ENCODE measurements at places on chromosomes 1 and 21. TPM values are rescaled to one million over a fixed set of nuclear protein-coding genes. Genes with fewer than 3 reads are reported as not detected.

C1orf141 gene
- polyA plus RNA-seq, result not detected

RCSD1 gene
- 12.8 TPM for polyA plus RNA-seq

C1orf52 gene
- polyA plus RNA-seq, result 45.4 TPM

GJA9 gene
- polyA plus RNA-seq, result 0.35 TPM

KIF1B gene
- polyA plus RNA-seq, result 44.1 TPM

MXRA8 gene
- 166 TPM for polyA plus RNA-seq

PLPPR4 gene
- 1.4 TPM for polyA plus RNA-seq

IL19 gene
- not detected for polyA plus RNA-seq

WNT3A gene
- not detected for polyA plus RNA-seq

CORT gene
- polyA plus RNA-seq, result 2.0 TPM

NID1 gene
- 177 TPM for polyA plus RNA-seq

IFI44 gene
- polyA plus RNA-seq, result 21.6 TPM

CLEC20A gene
- polyA plus RNA-seq, result 0.37 TPM

KDF1 gene
- polyA plus RNA-seq, result 0.20 TPM

DENND2D gene
- 4.0 TPM for polyA plus RNA-seq

CR1L gene
- 2.1 TPM for polyA plus RNA-seq

TRAF5 gene
- 35.2 TPM for polyA plus RNA-seq

PYHIN1 gene
- not detected for polyA plus RNA-seq

LDLRAD2 gene
- polyA plus RNA-seq, result 7.0 TPM

PLA2G2F gene
- 0.93 TPM for polyA plus RNA-seq

GBP7 gene
- not detected for polyA plus RNA-seq

GRCh38 chr1:67616394-67616985 is 68.5 kb upstream of the GADD45A start:
- no peak for DNase-seq

DNA sequence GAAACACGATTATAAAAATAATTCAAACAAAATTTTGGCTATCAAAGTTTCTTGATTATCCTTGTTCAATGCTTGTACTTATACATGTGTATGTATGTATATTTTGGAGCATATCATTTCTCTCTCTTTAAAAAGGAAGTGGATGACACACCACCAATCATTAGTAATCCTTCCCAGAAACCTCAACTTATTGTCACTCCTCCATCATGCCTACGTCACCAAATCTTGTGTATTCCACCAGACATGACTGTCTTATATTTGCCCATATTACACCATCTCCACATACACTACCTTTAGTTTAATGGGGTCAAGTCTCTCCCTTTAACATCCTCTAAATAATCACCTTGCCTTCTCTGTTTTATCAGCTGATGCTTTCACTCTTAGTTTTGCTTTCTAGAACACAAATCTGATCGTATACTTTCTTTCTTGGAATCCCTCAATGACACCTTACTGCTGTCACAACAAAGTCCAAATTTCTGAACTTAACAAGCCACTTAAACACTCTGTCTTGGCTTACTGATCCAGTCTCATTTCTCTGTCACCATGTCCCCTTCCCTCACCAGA is 124.0 kb downstream of the BRINP3 start:
- no peak for DNase-seq

GRCh38 chr1:63807046-63807445 is 33.2 kb downstream of the ROR1 start:
- no peak for DNase-seq

- no peak for DNase-seq
Measured at GRCh38 chr1:16458831-16459230, 18.3 kb downstream of the NECAP2 start.

GRCh38 chr1:35559317-35559944 is 1.8 kb downstream of the NCDN start:
- no peak for DNase-seq

- DNase-seq, result no peak
Measured at GRCh38 chr1:177448036-177448615, 277.4 kb downstream of the BRINP2 start.

DNA sequence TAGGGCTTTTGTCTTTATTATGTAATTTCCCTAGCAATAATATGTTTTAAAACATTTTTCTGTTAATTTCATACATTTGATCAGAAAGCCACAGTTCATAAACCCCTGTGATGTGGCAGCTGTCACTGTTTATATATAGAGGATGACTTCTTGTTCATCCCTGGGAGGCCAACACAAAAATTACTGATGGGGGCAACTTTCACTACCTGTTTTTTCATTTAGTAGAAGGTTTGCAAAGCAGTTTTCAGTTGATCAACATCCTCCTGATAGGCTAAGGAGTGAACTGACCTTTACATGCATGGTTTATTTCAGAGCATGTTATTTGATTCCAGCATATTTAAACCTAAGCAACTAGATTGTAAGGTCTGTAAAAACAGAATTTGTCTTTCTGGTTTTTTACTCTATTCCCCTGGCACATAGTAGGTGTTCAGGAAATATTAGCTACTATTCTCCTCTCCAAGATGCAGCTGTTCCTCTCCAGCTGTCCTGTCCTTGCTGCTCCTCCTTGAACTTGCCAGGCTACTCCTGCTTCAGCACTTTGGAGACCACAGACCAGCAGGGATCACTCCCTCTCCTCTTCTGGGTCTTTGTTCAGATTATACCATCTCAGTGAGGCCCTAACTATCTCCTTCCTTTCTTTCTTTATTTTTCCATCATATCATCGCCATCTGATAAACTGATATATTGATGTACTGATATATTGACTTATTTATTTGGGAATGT is 54.7 kb downstream of the ROR1 start:
- no peak for DNase-seq

DNA sequence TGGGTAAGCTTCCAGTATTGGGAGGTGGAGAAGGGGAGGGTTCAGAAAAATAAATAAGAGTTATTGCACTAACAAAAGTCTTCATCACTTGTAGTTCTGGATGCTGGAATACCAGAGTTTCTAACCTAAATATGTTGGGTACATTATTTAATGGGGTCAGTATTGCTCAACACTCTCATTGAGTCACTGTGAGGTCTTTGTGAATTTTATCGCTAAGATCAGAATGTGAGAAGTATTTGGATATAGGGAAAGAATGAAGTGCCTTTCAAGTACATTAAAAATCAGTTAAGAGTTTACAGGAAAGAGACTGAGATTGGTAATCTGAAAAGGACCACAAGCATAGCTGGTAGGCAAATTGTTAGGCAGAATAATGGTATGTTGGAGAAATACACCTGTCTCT is 8.8 kb downstream of the SNRPE start:
- DNase-seq, result no peak

- no peak for DNase-seq
Measured at GRCh38 chr1:104765085-104765484, 1015.4 kb downstream of the AMY1C start.

- no peak for DNase-seq
Measured at GRCh38 chr1:6601923-6602668, 573 bp downstream of the KLHL21 start.

- DNase-seq, result no peak
Measured at GRCh38 chr1:198530953-198531352, 9.5 kb downstream of the ATP6V1G3 start.

DNA sequence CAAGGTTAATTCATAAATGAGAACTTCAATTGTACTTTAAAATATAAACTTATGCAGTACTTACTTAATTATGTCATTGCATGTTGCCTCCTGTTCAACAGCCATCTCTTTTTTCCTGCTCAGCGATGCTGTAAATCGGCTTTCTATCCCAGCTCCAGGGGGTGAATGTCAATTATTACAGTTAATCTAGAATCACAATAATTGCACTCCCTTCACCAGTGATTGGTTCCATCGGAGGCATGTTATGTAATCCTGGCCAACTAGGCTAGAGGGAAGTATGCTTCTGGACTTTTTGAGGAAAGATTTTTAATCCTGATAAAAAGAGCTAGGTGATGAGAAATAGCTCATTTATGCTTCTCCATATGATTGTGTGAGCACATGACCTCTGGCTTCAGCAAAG is 53.8 kb upstream of the SGIP1 start:
- no peak for DNase-seq

DNA sequence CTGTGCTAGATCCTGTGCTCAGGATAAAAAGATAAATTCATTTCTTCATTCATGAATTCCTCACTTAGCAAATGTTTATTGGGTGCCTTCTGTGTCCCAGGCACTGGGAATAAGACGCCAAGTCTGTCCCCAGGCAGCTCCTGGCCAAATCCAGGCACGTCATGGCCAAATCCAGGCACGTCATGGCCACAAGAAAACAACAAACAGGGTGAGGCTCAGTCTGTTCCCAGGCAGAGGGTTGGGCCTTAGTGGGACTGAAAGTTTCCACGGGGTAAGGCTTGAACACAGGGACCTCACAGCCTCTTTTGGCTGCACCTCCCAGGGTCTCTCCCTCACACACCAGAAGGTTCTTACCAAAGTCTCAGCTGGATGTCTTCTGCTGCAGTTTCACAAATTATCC is 95.7 kb downstream of the PAX7 start:
- DNase-seq, result no peak

DNA sequence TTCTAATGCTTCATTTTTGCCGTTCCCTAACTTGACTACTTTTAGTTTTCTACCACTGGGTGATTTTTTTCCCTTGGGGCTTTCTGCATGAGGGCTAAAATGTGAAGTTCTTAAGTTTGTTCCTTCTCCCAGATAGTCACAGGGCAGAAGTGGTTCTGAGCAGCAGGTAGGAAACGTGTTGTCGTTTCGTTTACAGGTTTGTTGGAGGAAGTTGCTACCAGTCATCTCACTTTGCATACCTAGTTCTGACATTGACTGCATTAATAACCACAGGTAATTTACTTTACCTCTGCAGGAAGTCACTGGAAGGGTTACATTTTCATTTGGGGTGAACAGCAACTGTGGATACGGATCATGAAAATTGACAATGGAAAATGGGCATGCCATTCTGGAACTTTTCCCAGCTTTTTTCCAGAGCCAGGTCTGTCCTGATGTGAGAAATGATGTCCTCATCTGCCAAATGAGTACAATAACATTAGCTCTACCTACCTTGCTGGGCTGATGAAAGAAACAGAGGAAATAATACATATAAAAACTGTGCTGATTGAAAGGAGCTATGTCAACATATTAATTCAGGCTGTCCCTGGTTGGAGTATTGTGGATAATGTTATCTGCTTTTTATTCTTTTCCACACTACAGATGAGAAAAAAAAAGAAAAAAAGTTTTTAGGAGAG is 94.2 kb downstream of the DISC1 start:
- DNase-seq, result no peak

DNA sequence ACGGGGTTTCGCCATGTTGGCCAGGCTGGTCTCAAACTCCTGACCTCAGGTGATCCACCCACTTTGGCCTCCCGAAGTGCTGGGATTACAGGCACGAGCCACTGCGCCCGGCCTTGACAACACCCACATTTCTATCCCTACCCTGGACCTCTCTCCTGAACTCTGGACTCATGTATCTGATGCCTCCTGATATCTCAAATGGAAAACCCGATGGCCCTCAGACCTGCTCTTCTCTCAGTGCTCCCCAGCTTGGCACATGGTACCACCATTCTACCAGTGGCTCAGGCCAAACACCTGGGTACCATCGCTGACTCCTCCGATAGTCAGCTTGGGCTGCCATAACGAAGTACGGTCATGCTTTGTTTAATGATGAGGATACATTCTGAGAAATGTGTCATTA is 8.5 kb upstream of the RHBG start:
- no peak for DNase-seq

- DNase-seq, result no peak
Measured at GRCh38 chr1:199264911-199265310, 626.1 kb downstream of the PTPRC start.

- DNase-seq, result no peak
Measured at GRCh38 chr1:29379443-29380073, 143.2 kb downstream of the PTPRU start.

- DNase-seq, result no peak
Measured at GRCh38 chr1:218529646-218530300, 184.6 kb downstream of the TGFB2 start.

DNA sequence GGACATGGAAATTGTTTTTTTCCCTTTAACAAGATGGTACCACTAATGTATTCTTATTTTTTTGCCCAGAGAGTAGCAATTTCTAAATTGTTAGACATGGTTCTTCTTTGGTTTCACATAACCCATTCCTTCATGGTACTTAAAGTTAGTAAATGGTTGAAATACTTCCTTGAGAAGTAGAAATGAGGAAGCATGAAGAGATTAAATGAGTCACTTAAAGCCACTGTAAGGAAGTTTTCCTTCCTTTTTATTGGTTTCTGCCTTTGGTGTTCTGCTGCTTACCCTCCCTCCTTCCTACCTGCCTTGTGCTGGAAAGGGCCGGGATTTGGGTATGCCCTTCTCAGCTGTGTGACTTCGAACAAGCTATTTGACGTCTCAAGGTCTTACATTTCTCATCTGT is 101.0 kb downstream of the KIF26B start:
- no peak for DNase-seq

GRCh38 chr1:180912211-180912800 is 391 bp upstream of the KIAA1614 start:
- no peak for DNase-seq

DNA sequence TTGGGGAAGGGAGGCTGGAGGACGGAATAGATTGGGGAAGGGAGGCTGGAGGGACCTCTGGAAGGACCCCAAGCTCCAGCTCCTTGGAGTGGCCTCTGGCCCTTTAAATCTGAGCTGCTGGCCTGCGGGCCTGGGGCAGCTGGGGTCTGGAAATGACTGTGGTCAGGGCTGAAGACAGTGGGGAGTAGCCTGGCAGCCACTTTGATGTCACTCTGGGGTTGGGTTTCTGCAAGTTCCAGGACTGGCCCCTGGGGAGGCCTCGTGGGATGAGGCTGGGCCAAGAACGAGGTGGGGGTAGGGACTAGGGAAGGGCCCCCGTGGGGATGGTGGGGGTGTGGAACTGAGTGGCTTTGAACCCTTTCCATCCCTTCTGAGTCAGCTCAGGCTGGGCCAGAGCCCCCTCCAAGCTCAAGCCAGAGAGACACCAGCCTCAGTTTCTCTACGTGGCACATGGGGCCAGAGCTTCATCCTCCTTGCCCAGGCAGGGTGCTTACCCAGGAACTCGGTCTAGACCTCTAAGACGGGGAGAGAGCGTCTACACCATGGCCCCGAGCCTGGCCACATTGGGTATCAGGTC is 59.7 kb downstream of the ALPL start:
- DNase-seq, result no peak

GRCh38 chr1:20071416-20071815 is 1.4 kb downstream of the PLA2G5 start:
- no peak for DNase-seq

GRCh38 chr1:16348414-16349182 is 3.7 kb downstream of the FBXO42 start:
- DNase-seq, result no peak

GRCh38 chr1:117537291-117537920 is 68.4 kb upstream of the TENT5C start:
- DNase-seq, result no peak

Measured in left renal pelvis (tissue), 4 donors.